ENCODE measurements at places on chromosomes 2 and 18.

DNA sequence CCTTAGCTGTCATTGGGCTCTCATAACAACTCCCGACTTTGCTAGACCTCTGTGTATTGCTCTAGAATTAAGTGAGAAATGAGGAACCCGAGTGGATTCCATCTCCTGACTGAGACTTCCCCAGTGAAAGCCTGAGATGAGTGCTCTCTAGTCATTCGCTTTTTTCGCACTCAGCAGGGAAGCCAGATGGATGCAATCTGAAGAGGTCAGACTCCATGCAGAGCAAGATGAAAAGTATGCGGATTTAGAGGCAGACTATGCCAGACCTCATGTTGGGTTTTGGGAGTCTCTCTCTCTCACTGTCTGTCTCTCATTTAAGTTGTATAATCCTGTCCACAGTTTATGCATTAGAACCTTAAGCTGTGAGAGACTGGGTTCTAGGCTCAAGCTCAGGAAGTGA lies 88.6 kb downstream of the SLC5A7 start:
- DNase-seq: no peak

DNA sequence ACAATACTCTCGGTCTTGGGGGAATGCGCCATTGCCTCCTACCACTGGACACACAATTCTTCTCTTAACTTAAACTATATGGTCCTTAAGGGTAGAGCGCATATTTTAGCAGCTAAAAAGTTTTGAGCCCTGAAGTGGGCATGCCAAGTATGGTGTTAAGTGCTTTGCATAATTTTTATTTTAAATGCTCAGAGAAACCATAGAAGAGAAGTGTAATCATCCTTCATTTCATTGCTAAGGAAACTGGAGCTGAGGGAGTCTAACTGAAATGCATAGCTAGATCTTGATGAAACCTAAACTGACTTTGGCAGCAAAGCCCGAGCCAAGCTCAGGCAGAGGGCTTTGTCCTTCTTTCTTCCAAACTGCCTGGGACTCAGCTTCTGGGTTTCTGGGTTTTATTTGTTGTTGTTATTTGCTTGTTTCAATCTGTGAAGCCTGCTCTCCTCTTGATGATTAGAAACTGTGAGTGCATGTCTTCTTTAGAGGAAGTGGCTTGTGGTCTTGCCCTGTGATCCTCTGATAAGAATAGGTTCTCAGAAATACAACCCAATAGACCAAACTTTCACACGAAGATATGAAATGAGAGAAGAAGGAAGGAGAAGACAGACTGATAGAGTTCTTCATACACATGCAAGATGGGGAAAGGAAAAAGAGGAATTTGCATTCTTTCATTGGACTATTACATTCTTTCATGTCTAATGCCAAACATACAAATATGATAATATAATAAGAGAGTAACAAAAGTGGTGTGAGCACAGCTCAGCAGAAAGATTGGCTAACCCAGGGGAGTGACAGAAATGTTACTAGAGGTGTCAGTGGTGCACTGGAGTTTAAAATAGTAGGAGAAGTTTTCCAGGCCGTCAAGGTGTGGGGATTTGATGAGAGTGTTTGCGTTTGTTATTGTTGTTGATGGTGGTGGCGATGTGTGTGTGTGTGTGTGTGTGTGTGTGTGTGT lies 7.5 kb upstream of the RNF144A start:
- no peak for DNase-seq

- no peak for DNase-seq
Observed at GRCh38 chr2:223065107-223065506, 13.1 kb downstream of the KCNE4 start.

DNA sequence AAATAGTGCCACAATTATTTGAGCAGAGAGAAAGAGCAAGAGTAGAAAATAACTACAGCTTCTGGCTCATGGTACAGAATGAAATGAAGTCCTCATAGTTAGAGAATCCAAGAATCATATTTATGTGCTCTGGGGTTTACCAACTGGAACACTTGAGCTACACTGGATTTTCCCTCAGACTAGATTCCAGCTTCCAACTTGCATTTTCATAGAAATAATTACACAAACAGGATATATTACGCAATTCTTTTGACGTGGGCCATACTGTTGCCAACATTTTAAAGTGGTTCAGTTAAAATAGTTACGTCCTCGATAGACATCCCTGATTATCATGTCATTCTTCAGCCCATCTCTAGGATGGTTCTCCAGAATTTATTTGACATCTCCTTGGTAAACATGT lies 129.2 kb downstream of the ETAA1 start:
- no peak for DNase-seq

- DNase-seq: no peak
Observed at GRCh38 chr18:7953095-7953958, 386.2 kb downstream of the PTPRM start.

GRCh38 chr2:66439812-66440542 lies 5.1 kb downstream of the MEIS1 start:
- DNase-seq: peak; percentile 36

GRCh38 chr2:167264380-167264779 lies 376.1 kb downstream of the XIRP2 start:
- no peak for DNase-seq

DNA sequence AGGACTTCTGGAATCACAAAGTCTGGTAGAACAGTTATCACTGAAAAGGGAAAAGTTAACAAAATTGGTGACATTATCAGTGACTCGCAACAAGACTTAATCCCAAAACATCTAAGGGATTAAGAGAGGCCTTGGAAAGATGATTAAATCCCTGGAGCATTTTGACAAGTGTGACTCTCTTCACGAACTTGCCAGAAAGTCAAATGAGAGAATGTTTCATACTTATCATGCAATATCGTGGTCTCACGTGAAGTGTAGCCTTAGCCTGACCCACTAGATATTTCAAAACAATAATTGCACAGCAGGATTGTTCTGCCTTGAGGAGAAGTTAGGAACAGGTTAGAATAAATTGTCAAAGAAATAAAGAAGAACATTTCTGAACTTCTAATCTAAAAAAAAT lies 104.5 kb downstream of the COL6A3 start:
- no peak for DNase-seq

DNA sequence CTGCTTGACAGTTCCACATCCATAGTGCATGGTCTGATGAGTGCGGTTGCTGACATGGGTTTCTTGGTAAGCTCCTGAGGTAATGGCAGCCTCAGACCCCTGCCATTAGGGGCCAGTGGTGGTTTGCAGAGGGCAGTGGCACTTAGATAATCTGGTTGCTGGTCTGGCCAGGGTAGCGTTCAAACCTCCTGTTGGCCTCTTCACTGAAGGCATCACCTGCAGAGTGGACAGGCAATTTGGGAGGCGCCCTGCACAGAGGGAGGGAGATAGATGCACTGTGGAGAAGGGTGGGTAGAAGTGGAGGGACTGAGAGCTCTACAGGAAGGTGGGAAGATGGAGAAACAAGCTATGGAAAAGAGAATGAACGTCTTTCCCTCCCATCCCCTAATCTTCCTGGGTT lies 3.7 kb downstream of the HTRA2 start:
- no peak for DNase-seq

GRCh38 chr2:88296247-88296646 lies 126.1 kb downstream of the THNSL2 start:
- no peak for DNase-seq

- DNase-seq: no peak
Observed at GRCh38 chr2:2797797-2798196, 466.7 kb upstream of the MYT1L start.

GRCh38 chr18:6031442-6031841 lies 136.1 kb upstream of the TMEM200C start:
- DNase-seq: no peak

DNA sequence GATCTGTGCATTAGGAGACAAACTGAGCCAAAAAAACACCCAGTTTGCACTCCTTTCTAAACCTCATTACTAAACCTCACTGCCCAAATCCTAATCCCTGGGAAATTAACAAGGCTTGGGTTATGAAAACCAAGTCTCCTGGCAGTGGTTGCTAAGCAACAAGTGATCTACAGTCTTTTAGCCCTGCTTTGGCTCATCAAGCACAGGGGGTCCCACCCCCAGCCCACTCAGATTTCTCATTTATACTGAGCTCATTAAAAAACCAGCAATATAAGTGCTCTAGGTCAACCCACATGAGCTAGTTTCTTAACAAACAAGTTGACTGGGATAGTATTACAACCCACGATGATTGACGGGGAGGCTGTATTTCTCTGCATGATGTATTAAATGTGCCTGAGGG lies 18.4 kb downstream of the DNER start:
- no peak for DNase-seq

DNA sequence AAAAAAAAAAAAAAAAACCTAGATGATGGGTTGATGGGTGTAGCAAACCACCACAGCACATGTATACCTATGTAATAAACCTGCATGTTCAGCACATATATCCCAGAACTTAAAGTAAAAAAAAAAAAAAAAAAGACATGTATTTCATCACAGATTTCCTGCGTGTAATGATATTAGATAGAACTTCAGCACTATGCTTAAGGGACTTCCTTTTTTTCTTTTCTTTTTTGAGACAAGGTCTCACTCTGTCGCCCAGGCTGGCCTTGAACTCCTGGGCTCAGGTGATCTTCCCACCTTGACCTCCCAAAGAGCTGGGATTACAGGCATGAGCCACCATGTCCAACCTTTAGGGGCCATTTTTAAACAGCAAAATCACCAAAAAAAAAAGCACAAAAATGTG lies 42.0 kb downstream of the NEURL3 start:
- DNase-seq: no peak

GRCh38 chr2:65379721-65380171 lies 52.7 kb downstream of the SPRED2 start:
- no peak for DNase-seq

DNA sequence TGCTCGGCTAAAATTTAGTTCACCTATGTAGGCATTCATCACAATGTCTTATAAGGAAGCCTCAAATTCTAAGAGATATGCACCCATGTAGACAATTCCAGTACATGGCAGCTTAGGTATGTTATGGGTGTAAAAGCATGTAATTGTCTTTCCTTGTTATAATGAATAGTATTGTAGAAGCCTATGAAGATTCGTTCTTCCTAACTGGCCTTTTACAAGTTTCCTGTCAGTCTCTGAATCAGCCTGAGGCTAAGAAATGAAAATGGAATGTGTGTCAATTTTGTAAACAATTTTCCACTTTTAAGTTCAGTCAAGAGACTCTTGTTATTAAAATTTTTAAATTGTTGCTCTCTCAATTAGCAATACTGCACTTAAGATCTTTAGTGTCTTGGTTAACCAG lies 189.9 kb upstream of the GALNT5 start:
- no peak for DNase-seq

DNA sequence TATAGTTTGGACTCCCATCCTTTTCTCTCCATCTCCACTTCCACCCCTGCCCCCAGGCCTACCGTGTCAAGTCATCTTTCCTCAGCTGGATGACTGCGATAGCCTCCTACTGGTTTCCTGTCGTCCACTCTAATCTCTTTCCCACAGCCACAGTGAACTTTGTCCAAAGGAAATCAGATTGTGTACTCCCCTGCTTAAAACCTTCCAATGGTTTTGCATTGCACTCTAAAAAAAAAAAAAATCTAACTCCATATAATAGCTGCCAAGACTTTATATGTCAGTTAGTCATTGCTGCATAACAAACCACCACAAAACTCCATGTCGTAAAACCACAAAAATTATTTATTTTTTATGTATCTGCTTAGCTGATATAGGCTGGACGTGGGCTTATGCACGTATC lies 160.2 kb upstream of the CCDC68 start:
- no peak for DNase-seq

DNA sequence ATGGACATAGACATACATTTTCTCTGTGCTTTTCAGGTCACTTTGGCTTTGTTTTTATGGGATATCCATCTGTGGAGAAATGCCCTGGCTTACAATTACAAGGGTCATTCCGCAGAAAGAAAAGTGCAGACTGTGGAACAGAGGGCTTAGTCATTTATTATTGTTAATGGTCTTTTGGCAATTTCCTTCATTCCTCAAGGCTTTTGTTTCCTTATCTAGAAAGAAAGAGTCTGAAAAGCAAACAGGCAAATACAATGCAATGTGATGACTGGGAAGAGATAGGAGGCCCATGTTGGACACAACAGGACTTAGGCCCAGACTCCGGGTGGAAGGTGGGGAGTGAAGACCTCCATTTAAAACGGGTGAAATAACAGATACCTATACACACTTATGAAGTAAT lies 129.5 kb upstream of the CAVIN2 start:
- DNase-seq: no peak

- no peak for DNase-seq
Observed at GRCh38 chr2:137802038-137802437, 162.2 kb upstream of the HNMT start.

DNA sequence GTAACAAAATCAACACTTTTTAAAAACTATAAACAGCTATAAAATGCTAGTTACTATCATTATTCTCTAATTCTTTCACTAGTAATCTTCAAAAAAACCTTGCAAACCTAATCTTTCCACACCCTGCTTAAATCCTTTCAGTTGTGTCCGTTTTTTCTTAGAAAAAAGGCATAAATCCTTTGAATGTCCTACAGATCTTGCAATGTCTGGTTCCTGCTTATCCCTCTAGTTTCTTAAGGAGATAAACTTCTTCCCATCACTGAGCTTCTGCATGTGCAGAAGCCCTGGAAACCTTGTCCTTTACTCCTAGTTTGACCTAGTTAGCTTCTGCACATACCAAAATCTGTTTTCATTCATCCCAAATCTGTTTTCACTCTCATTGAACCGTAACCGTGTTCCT lies 1.3 kb upstream of the PNO1 start:
- DNase-seq: no peak

- DNase-seq: no peak
Observed at GRCh38 chr18:3027370-3027891, 14.5 kb upstream of the LPIN2 start.

- DNase-seq: no peak
Observed at GRCh38 chr18:45061359-45061758, 380.7 kb downstream of the SETBP1 start.

- DNase-seq: no peak
Observed at GRCh38 chr2:213187386-213187785, 36.0 kb upstream of the IKZF2 start.

DNA sequence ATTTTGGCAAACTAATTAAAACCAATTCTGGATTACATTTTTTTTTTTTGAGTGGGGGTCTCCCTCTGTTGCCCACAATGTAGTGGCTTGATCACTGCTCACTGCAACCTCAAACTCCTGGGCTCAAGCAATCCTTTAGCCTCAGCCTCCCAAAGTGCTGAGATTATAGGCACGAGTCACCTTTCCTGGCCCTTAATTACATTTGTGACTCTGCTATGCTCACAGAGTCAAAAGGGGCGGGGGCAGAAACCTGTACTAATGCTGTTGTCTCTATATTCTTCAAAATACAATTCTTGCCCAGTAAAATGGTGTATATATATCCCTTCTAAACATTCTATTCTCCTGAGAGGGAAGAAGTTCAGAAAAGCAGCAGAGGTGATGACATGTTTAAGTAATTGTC lies 23.2 kb downstream of the PRKD3 start:
- no peak for DNase-seq

GRCh38 chr2:3585261-3586109 lies 9.4 kb upstream of the COLEC11 start:
- DNase-seq: no peak

- DNase-seq: no peak
Observed at GRCh38 chr18:38576349-38576748, 1010.8 kb upstream of the CELF4 start.

DNA sequence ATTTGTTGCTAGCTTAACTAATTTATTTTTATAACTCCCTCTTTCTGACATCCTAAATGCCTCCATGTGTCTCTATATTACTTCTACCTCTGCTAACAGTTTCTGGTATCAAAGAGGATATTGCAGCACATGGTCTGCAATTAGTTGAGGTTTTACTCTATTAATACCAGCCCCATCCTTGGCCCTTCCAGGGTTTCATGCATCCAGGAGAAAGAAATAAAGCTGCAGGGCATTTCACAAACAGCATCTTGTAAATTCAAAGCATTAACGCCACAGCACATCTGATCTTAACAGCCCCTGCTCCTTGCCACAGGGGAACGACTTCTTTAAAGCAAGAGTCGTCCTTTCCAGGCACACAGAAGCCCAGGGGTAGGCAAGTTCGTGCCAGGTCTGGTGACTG lies 258.9 kb downstream of the ICOS start:
- DNase-seq: no peak

Data from right renal cortex interstitium (tissue), 3 donors.